Stimulated activated CD8-positive, alpha-beta memory T cell treated with anti-CD3 and anti-CD28 coated beads, Interleukin-4, amount 100 ng/mL, for 24 hours (primary cell): ENCODE measurements at places on chromosomes 16 and 17.

GRCh38 chr16:51404386-51404785 is 253.3 kb upstream of the SALL1 start:
- no peak for DNase-seq

DNA sequence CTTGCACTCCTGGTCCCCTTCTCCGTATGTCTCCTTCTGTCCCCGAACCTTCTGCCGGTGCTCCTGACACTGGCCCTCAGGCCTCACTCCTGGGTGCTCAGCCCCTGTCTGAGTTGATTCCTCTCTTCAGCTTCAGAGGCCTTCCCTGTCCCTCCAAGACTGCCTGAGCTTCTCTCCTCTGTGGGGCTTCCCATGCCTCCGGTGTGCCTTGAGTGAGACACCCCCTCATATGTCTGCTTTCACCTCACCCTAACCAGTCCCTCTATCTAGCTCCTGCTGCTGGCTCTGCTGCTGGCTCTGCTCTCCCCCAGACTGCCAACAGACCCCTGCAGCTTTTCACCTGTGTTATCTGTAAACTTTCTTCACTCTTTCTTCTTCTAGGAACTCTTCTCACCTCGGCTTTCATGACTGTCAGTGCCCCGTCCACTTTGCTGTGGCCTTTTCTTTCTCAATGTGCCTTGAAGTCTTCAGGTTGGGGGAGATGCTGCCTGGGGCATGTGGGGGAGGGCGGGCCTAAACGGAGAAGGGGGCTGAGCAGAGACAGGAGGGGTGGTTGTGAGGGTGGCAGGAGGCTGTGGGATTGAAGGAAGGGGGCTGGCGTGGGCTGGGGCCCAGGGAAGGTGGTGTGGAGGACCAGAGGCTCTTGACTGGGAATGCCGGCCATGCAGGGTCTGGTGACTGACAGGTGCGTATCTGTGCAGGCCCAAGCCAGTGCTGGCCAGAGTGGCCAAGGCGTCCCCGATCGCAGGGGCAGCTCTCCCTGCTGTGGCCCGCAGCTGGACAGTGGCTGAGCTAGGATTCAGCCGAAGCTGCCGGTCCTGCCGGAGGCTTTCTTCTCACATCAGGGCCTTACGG is 81.3 kb downstream of the METRNL start:
- DNase-seq = no peak

DNA sequence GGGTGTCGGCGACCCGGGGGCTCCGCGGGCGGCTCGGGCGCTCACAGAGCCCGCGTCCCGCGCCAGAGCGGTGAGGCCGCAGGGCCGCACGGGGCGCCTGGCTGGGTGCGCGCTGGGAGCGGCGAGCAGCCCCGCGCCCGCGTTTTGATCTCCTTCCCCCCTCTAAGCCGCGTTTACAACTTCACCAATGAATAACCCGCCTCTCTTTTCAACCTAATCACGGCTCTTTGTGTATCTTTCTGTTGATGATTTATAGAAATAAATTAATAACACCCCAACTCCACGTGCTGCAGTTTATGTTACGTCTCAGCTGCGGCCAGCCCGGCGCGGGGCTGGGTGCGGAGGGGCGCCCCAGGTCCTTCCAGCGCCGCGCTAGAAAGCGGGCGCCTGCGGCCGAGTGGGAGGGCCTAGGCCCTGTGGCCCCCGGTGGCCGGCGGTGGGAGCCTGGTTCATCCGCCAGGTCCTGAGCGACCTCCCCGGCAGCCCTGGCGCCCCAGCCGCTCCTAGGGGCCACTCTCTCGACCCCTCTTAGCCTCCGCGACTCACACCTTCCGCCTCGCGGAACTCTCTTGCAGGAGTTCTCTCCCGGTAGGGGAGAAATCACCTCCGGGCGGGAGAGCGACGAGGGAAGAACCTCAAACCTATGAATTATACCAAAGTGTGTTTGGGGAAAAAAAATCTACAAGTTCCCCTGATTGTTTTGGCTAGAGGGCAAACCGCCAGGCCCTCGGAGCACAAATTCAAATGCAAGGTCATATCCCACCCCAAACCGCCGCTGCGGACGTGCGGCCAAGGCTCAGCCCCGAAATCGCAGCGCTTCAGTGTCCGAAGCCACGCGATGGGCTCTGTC is 1.9 kb downstream of the HNF1B start:
- DNase-seq = no peak

- no peak for DNase-seq
Observed at GRCh38 chr17:42591411-42591810, 13.9 kb upstream of the PSMC3IP start.

- DNase-seq = no peak
Observed at GRCh38 chr16:17431012-17431411, 39.7 kb downstream of the XYLT1 start.

- DNase-seq = no peak
Observed at GRCh38 chr16:80899809-80900592, 95.6 kb upstream of the CDYL2 start.

DNA sequence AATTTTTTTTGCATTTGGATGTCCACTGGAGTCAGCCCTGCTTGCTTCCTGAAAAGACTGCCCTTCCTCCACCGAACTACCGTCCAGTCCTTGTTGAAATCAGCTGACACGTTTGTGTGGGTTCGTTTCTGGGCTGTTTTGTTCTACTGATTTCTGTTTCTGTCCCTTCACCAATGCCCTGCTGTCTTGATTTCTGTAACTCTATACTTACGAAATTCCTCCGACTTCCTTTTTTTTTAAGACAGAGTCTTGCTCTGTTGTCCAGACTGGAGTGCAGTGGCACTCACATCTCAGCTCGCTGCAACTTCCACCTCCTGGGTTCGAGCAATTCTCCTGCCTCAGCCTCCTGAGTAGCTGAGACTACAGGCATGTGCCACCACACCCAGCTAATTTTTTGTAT is 8.4 kb upstream of the GAA start:
- DNase-seq = no peak

- DNase-seq = peak; percentile 34
Observed at GRCh38 chr17:73710095-73710592, 65.9 kb upstream of the SDK2 start.

GRCh38 chr17:57195785-57196460 is 60.4 kb upstream of the MSI2 start:
- DNase-seq = no peak

- DNase-seq = no peak
Observed at GRCh38 chr16:89759746-89760340, 38.5 kb downstream of the ZNF276 start.

GRCh38 chr16:65547772-65548446 is 426.0 kb upstream of the CDH11 start:
- no peak for DNase-seq

- DNase-seq = no peak
Observed at GRCh38 chr16:8716592-8716991, 42.2 kb downstream of the ABAT start.

GRCh38 chr17:18964550-18964949 is 12.6 kb downstream of the SLC5A10 start:
- DNase-seq = no peak

GRCh38 chr17:66423056-66423955 is 120.9 kb downstream of the PRKCA start:
- DNase-seq = no peak

GRCh38 chr17:55770196-55770870 is 19.5 kb downstream of the PCTP start:
- DNase-seq = no peak

GRCh38 chr17:81013642-81014041 is 21.3 kb upstream of the BAIAP2 start:
- DNase-seq = no peak

- DNase-seq = no peak
Observed at GRCh38 chr17:59751955-59752413, 44.5 kb downstream of the VMP1 start.

GRCh38 chr16:3495176-3495575 is at the start of gene C16orf90:
Gene C16orf90 (minus strand): TSS chr16:3495489. CDS start chr16:3495421, 68 bp downstream.
- DNase-seq = no peak

- no peak for DNase-seq
Observed at GRCh38 chr17:79177877-79178276, 103.3 kb downstream of the ENGASE start.

DNA sequence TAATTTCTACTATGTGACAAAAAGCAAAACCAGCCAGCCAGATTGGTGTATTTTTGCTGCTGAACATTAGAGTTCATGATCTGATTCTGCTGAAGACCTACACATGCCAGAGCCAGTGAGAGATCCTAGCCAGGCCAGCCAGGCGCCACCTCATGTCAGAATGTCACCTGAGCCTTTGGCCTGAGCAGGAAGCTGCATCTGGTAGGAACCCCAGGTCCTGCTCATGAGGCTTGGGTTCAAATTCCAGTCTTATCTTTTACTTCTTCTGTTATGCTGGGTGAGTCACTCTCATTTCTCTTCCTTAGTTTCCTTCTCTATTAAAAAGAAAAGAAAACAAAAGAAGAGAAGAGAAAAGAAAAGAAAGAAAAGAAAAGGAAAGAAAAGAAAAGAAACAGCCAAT is 585.1 kb upstream of the CDH5 start:
- no peak for DNase-seq

DNA sequence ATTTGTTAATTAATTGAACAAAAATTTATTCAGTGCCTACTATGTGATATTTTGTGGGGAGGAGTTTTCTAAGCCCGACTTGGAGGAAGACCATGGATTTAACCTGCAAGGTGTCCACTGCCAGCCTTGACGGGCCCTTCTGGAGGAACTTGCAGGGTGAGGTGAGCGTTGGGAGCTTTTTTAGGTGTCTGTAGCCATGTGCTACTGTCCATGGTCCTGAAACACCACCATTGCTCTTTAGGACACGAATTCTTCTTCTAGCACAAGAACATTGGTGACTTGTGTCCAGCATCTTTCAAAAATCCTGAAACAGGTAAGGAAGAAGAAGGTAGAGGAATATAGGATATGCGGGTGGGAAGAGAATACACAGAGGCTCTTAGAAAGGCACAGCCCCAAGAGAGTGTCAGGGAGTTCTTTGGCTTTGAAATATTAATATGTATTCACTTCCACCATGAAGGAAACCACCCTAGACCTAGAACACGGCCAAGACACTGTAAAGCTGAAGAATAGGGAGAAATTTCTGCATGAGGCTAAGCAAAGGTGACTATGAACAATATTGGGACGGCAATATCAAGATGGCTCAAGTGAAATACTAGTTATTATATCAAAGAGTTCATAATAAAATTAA is 27.9 kb upstream of the OR4D1 start:
- DNase-seq = no peak

- DNase-seq = no peak
Observed at GRCh38 chr16:88512728-88513696, 57.2 kb upstream of the ZC3H18 start.

- no peak for DNase-seq
Observed at GRCh38 chr16:56195151-56195550, 3.9 kb downstream of the GNAO1 start.

GRCh38 chr16:30762991-30763725 is 1.0 kb downstream of the RNF40 start:
- no peak for DNase-seq

GRCh38 chr16:22765479-22765878 is 48.5 kb upstream of the HS3ST2 start:
- no peak for DNase-seq

GRCh38 chr17:58307468-58308172 is 21.0 kb downstream of the TSPOAP1 start:
- no peak for DNase-seq

- no peak for DNase-seq
Observed at GRCh38 chr17:56948491-56948890, 12.4 kb downstream of the COIL start.

DNA sequence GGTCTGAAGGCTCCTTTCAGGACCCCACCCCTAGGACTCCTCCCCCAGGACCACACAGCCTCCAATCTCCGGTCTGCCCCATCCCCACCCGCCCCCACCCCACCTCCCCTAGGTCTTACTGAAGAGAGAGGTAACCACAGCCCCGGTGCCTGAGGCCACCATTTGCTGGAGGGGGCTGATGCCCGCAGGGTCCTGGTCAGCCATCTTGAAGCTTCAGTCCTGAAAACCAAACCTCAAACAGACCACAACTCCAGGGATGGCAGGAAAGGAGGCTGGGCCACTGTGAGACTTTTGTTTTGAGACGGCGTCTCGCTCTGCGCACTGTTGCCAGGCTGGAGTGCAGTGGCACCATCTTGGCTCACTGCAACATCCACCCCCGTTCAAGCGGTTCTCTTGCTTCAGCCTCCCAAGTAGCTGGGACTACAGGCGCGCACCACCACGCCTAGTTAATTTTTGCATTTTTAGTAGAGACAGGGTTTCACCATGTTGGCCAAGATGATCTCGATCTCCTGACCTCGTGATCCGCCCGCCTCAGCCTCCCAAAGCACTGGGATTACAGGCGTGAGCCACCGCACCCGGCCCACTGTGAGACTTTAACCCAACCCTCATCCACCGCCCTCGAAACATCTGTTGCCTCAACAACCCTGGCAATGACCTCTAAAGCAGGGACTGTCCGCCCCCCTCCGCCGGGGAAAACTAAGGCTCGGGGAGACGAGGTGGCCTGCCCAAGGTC is 1.1 kb downstream of the SLC25A39 start:
- no peak for DNase-seq

GRCh38 chr16:72094266-72094610 is 591 bp downstream of the DHX38 start:
- DNase-seq = peak; percentile 15

- no peak for DNase-seq
Observed at GRCh38 chr17:43924558-43924957, 17.2 kb upstream of the MPP2 start.

DNA sequence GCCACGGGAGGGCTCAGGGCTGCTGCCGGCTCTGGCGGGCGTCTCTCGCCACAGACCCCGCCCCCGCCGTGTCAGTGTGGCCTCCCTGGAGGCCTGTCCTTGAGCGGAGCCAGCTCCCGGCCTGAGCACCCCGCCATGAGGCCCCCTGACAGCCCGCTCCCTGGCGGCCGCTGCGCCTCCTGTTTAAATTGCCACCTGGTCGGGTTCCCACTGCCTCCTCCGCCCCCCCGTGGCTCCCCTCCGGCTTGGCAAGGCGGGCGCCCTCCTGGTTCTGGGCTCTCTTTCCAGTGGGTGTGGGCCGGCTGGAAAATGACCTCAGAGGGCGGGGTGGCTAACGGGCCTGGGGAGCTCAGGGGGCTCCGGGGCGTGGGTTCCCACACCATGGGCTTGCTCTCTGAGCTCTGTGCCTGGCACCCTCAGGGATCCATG is 42.1 kb upstream of the SSTR5 start:
- no peak for DNase-seq

DNA sequence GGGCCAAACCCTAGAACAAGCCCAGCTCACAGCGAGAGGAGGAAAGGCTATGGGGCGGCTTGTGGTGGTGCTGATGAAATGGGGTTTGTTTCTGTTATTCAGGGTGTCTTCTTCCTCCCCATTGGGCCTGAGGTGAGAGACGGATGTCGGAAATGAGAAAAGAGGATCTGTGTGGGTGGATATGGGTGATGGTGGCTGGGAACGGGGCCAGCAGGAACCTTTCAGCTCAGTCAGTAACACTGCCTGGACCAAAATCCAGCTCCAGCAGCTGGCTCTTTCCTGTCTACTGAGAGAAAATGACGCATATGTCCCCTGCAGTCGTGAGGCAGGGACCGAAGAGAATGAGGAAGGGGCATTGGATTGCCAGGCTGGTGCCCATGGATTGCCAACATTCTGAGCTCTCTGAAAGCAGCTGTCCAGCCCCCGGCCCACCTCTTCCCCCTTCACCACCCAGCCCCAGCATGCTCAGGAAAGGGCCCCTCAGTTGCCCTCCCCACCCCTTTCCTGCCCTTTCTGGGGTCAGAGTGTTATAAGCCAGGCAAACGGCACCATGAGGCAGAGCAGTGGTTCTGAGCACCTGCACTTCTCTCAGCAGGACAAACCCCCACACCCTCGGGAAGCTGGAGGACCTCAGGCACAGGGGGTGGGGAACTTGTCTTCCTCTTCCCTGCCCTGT is 4.0 kb downstream of the MYH3 start:
- DNase-seq = no peak

GRCh38 chr16:23847948-23848347 is 12.2 kb downstream of the PRKCB start:
- peak; percentile 47 for DNase-seq
